H1 (cell line): ENCODE measurements at places on chromosomes 2 and 18.

DNA sequence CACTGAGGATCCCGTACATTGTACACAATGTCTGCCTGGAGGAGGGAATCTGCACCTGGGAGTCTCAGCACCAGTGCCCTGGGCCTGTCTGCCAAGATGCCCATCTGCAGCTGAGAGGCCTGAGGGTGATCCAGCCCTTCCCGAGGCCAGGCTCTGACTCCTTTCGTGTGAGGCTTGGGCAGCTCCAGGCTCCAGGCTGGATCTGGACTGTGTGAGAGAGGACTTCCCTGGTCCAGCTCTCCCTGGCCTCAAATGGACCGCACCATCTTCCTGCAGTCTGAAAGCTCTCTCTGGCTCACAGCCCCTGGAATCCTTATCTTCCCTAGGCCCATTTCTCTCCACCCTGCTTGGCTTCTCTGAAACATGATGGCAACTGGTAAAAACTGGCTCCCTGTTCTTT, 324.6 kb downstream of the DYSF start:
- no peak for DNase-seq

DNA sequence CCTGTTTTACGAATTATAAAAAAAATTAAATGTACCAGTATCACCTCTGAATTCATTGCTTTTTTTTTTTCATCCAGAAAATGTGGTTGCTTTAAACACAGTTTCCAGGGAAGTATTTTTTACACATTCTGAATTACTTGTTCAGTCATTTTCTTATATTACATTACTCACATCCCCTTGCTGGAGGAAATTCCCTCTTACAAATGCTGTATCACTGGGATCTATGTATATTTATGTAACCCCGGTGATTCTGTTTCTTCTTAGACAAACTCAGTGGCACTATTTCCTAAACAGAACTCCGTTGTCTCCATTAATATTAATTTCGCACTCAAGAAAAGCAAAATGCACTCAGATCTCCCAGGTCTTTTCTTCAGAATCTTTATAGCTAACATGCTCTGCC, 1078.5 kb upstream of the ZEB2 start:
- no peak for DNase-seq

- no peak for DNase-seq
Observed at GRCh38 chr18:55584201-55584600, 3.8 kb downstream of the TCF4 start.

GRCh38 chr2:171554991-171555615, 32.8 kb downstream of the CYBRD1 start:
- no peak for DNase-seq

- no peak for DNase-seq
Observed at GRCh38 chr2:168461942-168462331, 5.9 kb downstream of the CERS6 start.

DNA sequence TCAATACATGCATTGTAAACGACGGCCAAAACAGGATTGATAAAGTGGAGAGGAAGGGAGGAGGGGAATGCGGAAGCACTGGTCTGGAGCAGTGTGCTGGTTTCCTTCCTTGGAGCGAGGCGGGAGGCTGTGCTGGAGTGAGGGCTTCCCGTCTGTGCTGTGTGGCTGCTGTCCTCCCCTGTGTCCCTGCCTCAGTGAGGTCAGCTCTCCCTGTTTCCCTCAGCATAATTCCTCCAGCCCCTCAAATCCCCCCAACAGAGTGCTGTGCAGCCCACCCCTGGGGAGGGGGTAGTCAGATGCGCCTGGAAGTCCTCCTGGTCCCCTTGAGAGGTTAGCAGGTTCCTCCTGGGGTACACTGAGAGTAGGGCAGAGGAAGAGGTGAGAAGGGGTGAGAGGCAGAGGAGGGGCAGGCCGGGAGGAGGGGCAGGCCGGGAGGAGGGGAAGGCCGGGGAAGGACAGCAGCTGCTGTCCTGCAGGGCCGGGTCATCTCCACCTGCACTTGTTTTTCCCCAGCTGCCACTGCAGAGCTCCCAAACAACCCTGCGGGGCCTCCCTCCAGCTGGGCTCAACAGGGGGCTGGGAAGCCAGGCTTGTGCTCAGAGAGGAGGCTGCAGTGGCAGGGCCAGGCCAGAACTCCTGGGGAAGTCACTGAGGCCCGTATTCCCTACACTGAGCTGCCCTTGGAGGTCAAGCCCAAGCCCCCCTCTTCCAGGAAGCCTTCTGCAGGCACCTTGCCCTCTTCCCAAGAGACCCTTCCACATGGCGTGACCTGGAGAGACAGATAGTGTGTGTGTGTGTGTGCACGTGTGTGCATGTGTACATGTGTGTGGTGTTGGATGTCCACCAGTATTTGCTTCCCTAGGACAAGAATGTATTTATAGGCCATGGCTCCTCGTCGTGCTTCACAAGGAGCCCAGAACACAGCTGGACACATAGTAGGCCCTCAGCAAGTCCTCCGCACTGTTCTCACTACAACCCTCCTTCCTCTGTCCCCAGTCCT, 13.2 kb upstream of the ATP6V1B1 start:
- peak; percentile 48 for DNase-seq

- DNase-seq, result no peak
Observed at GRCh38 chr2:213500881-213501280, 216.6 kb downstream of the SPAG16 start.

- no peak for DNase-seq
Observed at GRCh38 chr2:235784788-235785187, 290.9 kb downstream of the AGAP1 start.

DNA sequence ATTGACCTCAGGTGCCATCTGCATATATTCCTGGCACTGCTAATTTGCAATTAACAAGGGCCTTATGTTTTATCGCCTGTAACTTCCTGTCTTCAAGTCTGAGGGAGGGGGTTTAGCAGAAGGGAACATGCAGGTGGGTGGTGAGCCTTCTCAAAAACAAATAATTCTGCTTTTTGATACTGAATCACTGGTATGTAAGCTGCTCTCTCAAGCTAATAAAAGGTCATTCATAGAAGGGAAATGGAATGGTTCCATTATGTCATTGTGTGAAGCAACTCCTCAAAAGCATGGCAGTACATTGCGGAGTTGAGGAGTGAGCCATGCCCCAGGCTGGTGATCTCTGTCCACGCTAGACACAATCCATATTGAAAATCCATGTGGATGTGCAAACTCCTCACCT, 414.8 kb upstream of the ID2 start:
- DNase-seq, result no peak

DNA sequence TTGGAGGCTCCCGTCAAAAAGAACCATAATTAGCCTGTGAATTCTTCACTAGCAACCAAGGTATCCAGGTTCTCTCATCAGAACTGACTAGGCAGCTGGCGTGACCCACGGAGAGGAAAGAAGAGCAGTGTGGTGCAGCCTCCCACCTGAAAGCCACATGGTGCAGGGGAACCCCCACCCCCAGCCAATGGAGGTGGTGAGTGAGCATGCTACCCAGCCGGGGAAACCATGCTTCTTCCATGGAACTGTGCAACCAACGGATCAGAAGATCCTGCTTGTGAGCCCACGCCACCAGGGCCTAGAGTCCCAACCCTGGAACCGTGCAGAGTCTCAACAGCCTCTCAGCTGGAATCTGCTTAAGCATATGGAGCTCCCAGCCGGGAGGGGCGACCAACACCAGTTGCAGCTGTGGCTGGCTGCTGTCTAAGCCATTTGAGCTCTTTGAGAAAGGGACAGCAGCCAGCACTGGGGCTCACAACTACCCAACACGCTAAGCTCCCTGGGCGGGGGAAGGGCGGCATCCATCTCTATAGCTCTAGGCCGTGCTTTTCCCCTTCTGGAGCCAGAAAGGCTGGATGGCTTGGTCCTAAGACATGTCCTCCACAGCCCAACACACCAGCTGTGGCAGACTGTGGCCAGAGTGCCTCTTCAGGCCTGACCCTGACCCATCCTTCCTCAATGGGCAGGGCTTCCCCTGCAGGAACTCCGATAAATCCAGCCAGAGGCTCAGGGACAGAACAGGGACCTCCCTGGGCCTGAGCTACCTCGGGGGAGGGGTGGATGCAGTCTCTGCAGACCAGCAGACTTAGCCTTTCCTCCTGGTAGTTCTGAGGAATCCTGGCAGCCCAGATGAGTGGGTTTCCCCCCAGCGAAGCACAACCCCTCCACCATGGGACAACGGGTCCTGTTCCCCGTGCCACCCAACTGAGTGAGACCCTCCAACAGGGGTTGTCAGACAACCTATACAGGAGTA, 151.4 kb upstream of the NXPH2 start:
- DNase-seq, result no peak

GRCh38 chr2:85049236-85049635, 78.3 kb downstream of the KCMF1 start:
- DNase-seq, result no peak

DNA sequence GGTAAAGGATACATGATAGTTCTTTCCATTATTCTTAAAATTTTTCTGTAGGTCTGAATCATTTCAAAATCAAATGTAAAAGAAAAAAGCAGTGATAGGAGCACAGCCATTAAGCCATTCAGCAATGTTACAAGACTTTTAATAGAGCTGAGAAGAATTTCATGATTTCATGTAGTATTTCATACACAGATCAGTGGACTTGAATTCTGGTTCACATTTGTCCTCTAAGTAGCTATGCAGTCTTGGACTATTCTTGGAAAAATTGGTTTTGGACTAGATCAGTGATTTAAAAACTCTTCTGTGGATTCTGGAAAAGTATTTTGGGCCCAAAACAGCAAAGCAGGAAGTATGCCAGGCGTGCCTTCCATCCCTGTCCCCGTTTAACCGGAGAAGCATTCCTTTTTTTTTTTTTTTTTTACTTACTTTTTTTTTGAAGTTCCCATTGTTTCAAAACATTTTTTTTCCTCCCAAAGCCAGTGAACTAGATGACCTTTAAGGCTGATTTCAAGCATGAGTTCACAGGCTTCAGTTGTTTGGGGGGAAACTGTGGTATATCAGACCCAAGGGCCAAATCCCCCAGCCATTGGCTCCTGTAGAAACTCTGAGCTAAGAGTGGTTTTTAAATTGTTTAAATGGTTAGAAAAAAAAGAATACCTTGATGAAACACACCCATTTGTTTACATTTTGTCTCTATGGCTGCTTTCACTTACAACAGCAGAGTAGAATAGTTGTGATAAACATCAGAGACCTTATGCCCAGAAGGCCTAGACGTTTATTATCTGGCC, 17.5 kb upstream of the POLI start:
- DNase-seq, result no peak

DNA sequence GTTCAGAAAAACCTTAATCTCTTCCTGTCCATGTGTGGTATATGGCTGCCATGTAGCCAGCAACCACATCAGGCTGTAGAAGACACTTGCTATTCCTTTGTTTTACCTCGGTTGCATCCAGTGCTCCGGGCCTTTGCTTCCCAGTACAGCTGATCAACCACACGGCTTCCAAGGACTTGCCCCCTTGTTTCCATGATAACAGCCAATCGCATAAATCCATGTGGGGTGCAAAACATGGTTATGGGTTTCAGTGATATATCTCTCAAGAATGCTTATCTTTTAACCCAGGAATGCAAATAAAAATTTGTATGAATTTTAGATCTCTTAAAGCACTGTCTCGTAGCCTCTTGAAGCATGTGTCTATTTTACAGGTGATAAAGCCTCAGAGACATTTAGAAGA, 118.3 kb downstream of the MGAT5 start:
- no peak for DNase-seq

GRCh38 chr2:191533693-191534180, 144.2 kb upstream of the NABP1 start:
- DNase-seq, result no peak

DNA sequence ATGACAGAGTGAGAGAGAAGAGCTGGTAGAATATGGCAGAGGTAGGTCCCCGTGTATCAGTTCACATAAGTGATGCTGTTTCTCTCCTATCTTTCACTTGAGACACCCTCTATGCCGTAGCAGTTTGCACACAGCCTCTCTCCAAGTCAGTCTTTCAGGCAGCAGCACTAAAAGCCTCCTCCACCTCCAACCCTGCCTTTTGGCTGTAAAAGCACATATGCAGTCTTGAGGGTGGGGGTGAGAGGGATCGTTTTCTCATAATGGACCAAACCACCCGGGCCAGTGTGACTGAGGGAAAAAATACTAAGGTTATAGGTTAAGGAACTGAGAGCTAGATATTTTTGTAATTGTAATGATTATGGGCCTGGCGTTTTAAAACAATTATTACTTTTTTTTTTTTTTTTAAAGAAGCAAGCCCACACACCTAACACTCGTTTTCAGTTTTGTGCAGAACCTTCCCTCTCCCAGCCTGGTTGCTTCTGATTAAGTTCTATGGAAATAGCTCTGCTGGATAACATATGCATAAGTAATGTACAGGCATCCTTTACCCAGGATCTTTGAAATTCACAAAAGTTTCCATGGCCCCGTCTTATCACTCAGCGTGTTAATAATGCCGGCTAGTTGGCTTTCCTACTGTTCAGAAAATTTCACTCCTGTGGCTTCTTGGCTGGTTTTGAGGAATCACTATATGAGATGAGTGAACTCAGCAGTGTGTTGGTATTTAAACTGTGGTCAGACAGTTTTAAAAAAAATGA, 112.2 kb upstream of the MEIS1 start:
- no peak for DNase-seq

GRCh38 chr2:240593026-240593702, 6.6 kb downstream of the CAPN10 start:
- no peak for DNase-seq

- DNase-seq, result no peak
Observed at GRCh38 chr2:39929531-39929930, 150.5 kb upstream of the THUMPD2 start.

- DNase-seq, result no peak
Observed at GRCh38 chr2:22450831-22451230, 934.1 kb upstream of the KLHL29 start.
